ENCODE measurements at places on chromosomes 13 and 19. TPM values are rescaled to one million over a fixed set of nuclear protein-coding genes. Genes with fewer than 3 reads are reported as not detected.
A peak's percentile ranks its signal among the peaks of the same experiment; 100 is the strongest.

SIGLEC9 gene
- total RNA-seq = not detected

GPR12 gene
- total RNA-seq = not detected

ATP4B gene
- 0.07 TPM for total RNA-seq

HS6ST3 gene
- total RNA-seq = 0.46 TPM

IRGC gene
- not detected for total RNA-seq

ZNF296 gene
- total RNA-seq = 0.26 TPM

MAST1 gene
- total RNA-seq = 0.18 TPM

TBC1D4 gene
- total RNA-seq = 55.6 TPM

ERICH4 gene
- not detected for total RNA-seq

TTC9B gene
- not detected for total RNA-seq

ZNF256 gene
- total RNA-seq = 5.6 TPM

KLK3 gene
- not detected for total RNA-seq

KLHL1 gene
- not detected for total RNA-seq

GRCh38 chr19:17358395-17358794, 18.7 kb downstream of the PLVAP start:
- no peak for DNase-seq

DNA sequence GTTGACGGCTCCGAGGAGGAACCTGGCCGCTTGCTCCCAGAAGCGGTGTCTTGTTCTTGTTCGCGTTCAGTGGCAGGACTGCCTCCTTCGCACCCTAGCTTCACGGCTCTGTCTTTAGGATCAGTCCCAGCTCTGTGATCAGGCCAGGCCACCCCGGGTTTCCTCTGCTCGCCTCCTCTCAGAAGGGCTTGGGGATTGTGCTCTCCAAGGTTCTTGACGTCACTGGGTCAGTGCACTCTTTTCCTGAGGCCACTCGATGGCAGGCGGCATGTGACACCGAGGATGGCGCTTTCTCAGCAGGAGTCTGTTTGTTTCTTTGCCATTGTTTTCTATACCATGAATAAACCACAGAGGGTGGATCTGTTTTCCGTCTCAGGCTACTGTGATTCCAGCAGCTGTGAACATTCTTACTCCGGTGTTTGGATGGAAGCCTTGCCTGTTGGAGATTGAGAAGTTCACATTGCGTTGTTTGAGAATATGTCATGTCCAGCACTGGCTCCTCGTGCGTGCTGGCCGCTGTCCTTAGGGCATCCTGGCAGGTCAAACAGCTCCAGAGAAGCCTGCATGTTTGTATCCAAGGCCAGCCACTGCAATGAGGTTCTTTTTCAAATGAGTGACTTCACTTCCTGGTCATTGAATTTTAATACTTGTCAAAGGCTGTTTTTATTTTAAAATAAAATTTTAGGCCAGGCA, 44.5 kb downstream of the SLC7A9 start:
- DNase-seq = no peak

DNA sequence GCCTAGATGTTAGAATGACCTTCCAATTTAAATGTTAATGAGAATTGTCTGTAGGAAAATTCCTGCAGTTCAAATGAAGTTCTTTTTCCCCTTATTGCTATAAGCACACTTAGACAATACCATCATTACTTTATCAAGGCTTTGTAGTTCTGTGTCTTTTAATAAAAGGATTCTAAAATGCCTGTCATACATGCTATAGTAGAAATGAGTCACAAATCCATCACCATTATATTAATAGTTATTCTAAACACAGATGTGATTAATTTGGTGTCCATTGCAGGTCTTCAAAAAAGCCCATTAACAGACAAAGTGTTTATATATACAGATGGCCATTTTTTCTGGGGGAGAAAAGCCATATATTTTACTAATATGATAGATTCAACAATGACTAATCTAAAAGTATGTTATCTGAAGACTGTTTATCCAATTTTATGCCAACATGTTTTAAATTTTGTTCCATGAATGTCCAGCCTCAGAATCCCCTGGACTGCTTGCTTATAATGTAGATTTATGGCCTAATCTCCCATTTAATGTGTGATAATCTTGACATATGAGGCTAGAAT, 1678.3 kb upstream of the PCDH20 start:
- no peak for DNase-seq

- DNase-seq = no peak
Observed at GRCh38 chr19:5947435-5947834, 30.5 kb downstream of the RANBP3 start.

- no peak for DNase-seq
Observed at GRCh38 chr19:35166100-35167063, 11.8 kb downstream of the FXYD5 start.

GRCh38 chr13:43129511-43130110, 106.2 kb downstream of the DNAJC15 start:
- no peak for DNase-seq

- DNase-seq = no peak
Observed at GRCh38 chr13:24997367-24997967, 98.5 kb upstream of the PABPC3 start.

- DNase-seq = peak; percentile 100
Observed at GRCh38 chr19:3968556-3969434, 2.1 kb downstream of the DAPK3 start.

DNA sequence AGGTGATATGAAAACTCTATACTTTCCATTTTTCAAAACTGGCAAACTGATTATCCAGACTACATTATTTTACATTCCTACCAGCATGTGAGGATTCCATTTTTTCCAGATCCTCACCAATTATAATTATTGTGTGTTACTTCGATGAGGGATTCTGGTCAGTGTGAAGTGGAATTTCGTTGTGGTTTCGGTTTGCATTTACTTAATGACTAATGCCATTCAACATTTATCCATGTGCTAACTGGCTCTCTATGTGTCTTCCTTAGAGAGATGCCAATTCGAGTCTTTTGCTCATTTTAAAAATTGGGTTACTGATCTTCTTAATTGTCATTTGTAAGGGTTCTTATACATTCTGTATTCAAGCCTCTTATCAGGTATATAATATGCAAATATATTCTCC, 1551.3 kb upstream of the MIR17HG start:
- no peak for DNase-seq

- DNase-seq = no peak
Observed at GRCh38 chr19:37994823-37995130, 87.8 kb downstream of the SIPA1L3 start.

DNA sequence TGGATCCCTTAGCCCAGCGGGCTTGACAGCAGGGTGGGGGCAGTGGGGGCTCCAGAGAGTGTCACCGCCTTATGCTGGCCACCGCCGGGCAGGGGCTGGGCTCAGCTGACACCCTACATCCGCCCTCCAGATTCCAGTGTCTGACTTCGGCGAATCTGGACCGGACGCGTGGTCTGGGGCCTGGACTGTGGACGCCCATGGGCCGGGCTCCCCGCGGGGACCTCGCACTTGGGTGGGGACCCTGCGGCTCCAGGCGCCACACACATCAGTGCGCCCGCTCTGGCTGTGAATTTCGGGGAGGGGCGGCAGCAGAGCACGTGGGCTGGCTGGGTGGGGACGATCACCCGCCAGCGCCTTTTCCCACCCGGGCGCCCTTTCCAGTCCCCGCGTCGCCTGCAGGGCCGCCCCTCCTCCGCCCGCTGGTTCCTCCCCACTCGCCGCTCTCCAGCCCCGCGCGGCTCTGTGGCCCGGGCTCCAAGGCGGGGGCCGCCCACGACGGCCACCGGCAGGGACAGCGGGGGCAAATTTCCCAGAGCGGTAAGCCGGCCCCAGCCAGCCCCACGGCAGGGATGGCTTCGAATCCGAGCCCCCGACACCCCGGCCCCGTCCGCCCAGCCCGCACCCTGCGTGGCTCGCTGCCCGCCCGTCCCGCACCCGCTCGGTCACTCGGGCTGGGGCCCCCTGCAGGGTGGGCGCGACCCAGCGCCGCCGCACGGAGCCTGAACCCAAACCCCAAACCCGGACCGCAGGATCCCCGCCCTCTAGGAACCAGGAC, 23.3 kb upstream of the ZNF99 start:
- DNase-seq = no peak

GRCh38 chr13:41411522-41411921, 45.8 kb upstream of the RGCC start:
- DNase-seq = no peak

DNA sequence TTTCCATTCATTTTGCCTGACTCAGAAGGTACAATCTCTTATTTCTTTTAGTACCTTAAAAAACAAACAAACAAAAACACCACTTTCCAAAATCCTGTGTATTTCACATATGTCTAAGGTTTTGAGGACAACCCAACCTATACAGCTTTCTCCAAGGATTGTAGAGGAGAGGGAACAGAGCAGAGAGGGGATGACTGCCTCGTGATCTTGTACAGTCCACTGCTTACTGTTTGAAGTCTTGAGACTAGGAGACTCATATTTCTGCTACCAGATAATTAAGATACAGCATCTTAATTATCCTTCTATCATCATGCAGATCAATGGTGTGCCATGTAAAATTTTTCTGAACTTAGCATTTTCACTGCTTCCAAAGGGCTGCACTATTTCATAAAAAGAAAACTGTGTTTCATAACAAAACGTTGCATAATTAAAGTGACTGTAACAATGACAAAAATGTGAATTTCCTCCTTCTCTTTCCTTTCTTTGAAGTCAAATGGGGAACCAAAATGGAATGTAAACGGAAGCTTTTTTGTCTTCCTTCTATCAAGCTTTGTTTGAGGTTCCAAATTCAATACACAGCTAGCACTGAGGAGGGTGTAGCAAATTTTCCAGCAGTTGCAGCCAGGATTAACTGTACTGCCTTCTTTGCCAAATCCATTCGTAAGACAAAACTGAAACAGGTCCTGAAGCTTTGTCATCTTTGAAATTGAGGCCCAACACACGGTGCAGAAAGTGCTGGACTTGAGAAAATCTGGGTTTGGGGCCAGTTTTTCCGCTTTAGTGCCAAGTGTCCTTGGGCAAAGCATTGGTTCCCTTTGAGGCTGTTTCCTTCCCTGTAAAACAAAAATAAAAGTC, 34.9 kb upstream of the RCBTB2 start:
- no peak for DNase-seq

DNA sequence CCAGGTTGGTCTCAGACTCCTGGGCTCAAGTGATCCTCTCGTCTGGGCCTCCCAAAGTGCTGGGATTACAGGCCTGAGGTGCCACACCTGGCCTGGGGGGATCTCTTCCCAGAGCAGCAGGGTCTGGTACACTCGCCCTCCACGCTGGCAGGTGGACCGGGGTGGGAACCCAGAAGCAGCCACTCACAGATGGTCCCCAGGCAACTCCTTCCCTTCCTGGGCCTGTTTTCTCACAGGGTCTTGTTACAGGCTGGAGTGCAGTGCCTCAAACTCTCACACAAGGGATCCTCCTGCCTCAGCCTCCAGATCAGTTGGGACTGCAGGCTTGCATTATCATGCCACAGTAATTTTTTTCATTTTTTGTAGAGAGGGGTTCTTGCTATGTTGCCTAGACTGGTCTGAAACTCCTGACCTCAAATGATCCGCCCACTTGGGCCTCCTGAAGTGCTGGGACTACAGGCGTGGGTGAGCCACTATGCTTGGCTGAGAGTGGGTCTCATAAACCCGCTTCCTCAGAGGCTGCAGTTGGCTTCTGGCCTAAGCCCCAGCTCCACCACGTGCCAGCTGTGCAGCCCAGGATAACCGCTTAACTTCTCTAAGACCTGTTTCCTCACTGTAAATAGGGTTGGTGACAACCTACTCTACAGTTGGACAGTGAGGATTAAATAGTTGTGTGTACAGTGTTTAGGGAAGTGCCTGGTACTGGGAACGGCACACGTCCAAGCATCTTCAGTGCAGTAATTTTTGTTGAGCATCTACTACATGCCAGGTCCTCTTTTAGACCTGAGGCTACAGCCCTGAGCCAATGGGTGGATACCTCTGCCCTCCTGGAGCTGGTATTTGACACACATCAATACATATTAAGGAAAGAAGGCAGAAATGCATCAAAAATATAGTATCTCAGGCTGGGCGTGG, 871 bp upstream of the CCER2 start:
- no peak for DNase-seq

- DNase-seq = no peak
Observed at GRCh38 chr13:33006638-33007037, 9.6 kb upstream of the KL start.

DNA sequence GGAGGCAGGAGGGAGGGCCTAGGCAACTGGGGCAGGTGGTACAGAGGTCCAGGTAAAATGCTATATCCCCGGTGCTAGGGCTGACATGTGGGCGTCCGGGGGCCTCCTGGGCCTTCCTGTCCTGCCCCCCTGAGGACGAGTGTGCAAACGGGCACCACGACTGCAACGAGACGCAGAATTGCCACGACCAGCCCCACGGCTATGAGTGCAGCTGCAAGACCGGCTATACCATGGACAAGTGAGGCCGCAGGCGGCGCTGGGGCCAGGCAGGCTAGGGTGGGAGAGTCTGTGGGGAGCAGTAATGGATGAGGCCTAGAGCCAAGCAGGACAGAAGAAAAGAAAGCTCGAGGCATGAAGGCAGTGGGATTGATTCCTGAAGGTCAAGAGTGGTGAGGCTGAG, 21.3 kb downstream of the CNFN start:
- DNase-seq = no peak

- DNase-seq = no peak
Observed at GRCh38 chr13:113938246-113938645, 35.6 kb downstream of the C13orf46 start.

DNA sequence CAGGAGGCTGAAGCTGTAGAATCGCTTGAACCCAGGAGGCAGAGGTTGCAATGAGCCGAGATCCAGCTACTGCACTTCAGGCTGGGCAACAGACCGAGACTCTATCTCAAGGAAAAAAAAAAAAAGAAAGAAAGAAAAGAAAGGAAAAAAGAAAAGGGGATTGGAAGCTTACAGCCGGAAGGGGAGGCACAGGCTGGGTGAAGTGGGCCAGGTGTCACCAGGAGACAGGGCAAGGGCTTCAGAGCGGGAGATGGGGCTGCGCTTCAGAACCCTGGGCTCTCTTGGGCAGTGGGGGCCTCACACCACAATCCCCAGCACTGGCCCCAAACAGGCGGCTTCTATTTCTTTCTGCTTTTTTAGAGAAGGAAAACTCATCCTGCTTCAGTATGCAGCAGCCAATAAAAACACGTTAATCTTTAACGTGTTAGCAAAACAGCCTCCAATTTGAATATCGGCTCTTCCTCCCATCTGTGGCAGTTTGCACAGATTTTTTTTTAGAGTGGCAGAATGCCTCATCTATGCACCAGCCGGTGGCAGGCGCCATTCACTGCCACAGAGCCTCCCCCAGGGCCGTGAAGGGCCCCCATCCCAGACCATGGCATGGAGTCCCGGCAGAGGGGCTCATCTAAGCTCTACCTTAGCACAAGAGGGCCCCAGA, 46.6 kb upstream of the C19orf12 start:
- no peak for DNase-seq
